ENCODE measurements at places on chromosomes 3 and 15.
A peak's percentile ranks its signal among the peaks of the same experiment; 100 is the strongest.

- no peak for DNase-seq
These were observed 53.0 kb downstream of the IQSEC1 start for GRCh38 chr3:13020159-13020750.

- no peak for DNase-seq
These were observed 437.3 kb downstream of the TBL1XR1 start for GRCh38 chr3:176759815-176760506.

DNA sequence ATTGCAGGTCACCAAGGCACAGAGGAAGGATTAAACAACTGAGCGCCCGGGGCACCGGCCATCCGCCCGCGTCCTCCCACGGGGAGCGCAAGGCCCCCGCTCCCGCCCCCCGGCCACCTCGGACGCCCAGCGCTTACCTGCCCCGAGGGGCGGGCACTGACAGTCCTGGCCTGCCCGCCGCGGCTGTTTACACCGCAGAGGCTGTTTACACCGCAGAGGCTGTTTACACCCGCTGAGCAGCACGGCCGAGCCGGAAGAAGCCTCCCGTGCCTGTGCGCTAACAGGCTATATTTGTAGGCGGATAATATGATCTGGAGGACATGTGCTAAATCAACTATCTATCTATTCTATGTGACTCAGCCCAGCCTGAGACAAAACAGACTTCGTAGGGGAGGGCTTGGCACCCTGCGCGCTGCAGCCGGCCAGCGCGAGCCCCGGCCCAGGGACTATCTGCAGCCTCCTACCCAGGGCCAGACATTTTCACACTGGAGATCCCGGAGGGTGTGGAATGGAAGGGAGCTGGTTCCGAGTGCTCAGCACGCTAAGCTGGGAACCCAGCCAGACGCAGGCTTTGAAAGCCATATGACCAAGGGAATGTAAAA lies at the start of gene LRRC2:
LRRC2 (minus strand) TSS at position 263 of the 602 bp plus-strand sequence. CDS start 14,711 bp downstream, outside the sequence.
- DNase-seq = peak; percentile 64

- DNase-seq = peak; percentile 79
These were observed 7.1 kb downstream of the SCAMP2 start for GRCh38 chr15:74866090-74866489.

- no peak for DNase-seq
These were observed 127.0 kb downstream of the PLOD2 start for GRCh38 chr3:146033950-146034349.

DNA sequence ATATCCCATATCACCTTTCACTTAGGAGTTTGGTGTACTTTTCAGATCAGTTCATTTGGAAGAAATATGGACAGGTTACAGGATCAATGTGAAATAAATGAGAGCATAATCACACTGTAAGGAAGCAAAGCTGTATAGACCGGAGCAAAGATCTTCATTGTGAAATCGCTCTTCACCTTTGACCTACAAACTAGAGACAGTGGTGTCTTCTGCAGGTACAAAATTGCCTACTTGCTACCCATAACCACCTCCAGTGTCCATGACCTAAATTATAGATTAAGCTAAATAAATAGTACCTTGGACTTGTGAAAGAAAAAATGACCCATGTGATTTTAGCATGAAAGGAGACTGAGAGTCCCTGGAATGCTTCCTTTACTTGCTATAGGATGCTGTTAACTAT lies 379.5 kb upstream of the SUCLG2 start:
- DNase-seq = no peak

GRCh38 chr15:48493763-48494225 lies 151.7 kb downstream of the FBN1 start:
- DNase-seq = no peak

All from ELR (cell line).